ENCODE measurements at places on chromosomes 1 and 21. TPM values are rescaled to one million over a fixed set of nuclear protein-coding genes. Genes with fewer than 3 reads are reported as not detected.

The SLC6A9 gene
- total RNA-seq, result 10.4 TPM

The PTPRU gene
- total RNA-seq, result 6.8 TPM

The NBPF20 gene
- total RNA-seq, result 3.0 TPM

The RIMS3 gene
- total RNA-seq, result 0.05 TPM

The LAPTM5 gene
- 0.59 TPM for total RNA-seq

The COL16A1 gene
- total RNA-seq, result 77.6 TPM

The ELAPOR1 gene
- 0.89 TPM for total RNA-seq

The WNT2B gene
- total RNA-seq, result 3.4 TPM

GRCh38 chr21:39215078-39215477 is 31.8 kb upstream of the PSMG1 start:
- DNase-seq, result no peak

DNA sequence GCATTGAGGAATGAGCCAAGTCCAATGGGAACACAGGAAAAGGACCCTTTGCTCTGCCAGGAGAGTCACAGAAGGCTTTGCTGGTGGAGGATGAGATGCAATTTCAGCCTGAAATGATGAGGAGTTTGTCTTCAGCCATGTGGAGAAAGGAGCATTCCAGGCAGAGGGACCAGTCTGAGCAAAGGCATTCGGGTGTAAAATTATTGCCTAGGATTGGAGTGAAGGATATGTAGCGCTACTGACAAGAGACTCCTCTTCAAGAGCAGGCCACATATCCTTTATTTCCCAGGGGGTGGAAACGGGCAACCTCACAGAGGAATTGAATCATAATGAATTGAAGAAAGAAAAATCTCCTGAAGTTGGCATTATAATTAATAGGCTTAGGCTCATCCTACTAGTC is 1.1 kb upstream of the CSF1 start:
- no peak for DNase-seq

GRCh38 chr21:21813289-21813688 is 815.1 kb downstream of the NCAM2 start:
- DNase-seq, result no peak

GRCh38 chr1:12595757-12596006 is 22.3 kb downstream of the DHRS3 start:
- DNase-seq, result no peak

DNA sequence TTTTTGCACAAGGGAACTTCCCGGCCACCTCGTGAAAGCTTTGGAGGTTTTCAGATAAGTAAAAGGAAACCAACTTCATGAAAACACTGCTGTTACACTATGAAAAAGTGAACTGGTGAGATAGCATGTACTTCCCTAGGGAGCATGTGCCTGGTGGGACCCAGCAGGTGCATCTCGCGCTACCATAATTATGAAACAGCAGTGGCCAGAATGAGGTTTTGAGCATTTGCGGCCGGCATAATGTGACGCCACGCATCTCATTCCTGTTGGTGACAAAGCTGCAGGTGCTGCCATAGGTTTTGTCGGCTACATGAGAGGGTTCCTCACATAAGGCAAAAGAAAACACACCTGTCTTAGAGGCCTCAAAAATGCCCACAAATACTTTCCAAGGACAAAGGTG is 1.7 kb downstream of the KRTAP10-3 start:
- DNase-seq, result no peak

- DNase-seq, result no peak
Observed at GRCh38 chr1:107524301-107524700, 383.5 kb downstream of the NTNG1 start.

- no peak for DNase-seq
Observed at GRCh38 chr1:198132060-198132781, 24.6 kb upstream of the NEK7 start.

DNA sequence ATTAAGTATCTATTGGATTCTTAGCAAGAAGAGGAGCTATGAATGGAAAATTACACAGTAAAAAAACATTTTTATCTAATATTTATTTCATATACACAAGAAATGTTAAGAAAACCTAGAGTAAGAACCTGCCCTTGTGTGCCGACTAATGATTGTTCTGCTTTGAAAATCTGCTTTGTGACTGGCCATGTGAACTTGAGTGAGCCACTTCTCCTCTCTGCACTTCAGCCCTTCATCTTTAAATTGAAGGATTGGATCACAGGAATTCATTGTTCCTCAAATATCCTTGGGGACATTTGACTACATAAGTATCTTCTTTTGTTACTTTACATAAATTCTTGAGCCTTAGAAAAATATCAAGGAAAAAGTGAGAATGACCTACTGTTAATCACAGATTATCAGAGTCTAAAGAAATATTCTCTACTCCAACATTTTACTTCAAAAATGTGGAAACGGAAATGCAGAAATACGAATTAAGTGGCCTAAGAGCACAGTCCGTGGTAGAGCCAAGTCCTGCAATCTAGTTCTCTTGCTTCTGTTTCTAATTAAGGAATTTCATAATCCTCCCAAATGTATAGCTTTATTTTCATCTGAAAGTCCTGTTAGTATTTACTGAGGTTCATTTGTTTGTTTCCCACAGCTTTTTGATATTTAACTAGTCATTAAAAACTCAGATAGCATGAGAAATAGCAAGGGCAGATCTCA is 46.3 kb upstream of the SAMSN1 start:
- DNase-seq, result no peak

- DNase-seq, result no peak
Observed at GRCh38 chr1:229781453-229781852, 155.4 kb downstream of the URB2 start.

DNA sequence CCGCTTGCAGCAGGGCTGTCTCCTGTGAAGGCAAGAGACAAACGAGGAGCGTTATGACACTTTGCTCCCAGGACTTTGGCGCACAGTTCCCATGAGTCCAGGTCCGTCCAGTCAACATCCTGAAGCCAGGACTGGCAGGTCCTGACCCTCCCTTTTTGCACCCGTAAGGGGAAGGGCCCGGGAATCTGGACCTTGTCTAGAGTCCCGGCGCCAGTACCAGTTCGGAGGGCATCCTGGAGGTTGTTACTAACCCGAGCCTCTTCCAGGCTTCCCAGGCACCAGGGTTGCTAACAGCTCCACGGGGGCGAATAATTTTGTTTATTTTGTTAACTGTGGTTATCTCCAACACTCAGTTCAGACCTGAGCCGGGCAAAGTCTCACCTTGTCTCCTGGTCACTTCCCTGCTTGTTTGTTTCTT is 682 bp upstream of the RWDD3 start:
- peak; percentile 10 for DNase-seq

DNA sequence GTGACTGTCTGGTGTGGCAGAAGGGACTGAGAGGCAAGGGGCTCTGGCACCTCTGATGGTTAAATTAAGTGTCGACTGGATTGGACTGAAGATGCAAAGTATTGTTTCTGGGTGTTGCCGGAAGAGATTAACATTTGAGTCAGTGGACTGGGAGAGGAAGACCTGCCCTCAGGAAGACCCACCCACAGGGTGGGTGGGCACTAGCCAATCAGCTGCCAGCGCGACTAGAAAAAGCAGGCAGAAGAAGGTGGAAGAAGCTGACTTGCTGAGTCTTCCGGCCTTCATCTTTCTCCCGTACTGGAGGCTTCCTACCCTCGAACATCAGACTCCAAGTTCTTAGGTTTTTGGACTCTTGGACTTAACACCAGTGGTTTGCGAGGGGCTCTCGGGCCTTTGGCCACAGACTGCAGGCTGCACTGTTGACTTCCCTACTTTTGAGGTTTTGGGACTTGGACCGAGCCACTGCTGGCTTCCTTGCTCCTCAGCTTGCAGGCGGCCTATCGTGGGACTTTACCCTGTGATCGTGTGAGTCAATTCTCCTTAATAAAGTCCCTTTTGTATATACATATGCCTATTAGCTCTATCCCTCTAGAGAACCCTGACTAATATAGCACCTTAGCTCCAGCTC is 79.6 kb downstream of the KAZN start:
- DNase-seq, result no peak

DNA sequence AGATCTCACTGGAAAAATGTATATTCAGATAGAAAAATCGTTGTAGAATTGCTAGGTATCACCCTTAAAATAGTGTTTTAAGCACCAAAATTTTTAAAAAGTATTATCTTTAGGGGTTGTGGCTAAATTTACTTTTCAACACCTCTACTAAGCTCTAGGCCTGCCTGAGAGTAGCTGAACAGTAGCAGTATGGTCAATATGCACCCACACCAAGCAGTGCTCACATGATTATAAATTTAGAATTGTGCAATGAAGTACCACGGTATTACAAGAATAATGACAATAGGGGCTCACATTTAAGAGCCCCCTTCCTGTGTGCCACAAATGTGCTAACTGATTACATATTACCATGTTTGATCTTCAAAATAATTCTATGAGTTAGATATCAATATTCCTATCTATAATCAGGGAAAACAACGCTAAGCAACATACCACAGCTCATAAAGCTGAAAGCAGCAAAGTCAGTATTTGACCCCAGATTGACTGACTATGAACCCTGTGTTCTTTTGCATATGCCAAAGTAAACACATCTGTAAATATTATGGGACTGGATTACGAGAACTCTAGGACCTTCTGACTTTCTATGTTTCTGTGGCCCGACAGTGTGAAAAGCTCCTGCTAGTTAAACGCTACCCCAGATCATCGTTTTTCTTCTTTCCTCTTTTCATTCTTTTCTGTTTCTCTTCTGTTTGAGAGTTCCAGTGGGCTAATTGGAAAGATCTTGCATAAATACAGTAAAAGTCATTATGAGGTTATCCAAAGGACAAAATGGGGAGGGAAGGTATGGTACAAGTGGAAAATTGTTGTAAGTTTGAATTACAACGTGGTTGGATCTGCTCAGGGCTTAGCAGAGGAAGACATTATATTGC is 201.1 kb upstream of the C1orf87 start:
- DNase-seq, result no peak

- no peak for DNase-seq
Observed at GRCh38 chr1:234400773-234401172, 27.5 kb downstream of the COA6 start.

- DNase-seq, result no peak
Observed at GRCh38 chr21:43269440-43269839, 100.6 kb downstream of the CRYAA start.

DNA sequence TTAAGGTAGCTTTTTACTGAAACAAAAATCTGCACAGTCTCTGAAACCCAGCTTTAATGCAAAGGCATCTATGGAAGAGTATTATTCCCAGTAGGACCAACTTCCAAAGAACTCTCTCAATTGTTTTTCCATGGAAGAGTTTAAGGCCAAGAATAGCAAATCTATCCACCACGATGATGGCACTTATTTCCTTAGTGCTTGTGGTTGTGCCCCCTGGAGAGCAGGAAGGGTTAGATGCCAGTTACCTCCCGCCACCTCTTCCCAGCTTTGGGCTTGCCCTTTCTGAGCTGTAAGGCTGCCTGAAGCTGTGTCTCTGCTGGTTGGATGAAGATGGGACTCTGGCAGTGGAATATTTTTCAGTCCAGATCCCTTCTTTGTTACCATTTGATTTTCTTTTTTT is 4.8 kb upstream of the ATP1A1 start:
- no peak for DNase-seq

DNA sequence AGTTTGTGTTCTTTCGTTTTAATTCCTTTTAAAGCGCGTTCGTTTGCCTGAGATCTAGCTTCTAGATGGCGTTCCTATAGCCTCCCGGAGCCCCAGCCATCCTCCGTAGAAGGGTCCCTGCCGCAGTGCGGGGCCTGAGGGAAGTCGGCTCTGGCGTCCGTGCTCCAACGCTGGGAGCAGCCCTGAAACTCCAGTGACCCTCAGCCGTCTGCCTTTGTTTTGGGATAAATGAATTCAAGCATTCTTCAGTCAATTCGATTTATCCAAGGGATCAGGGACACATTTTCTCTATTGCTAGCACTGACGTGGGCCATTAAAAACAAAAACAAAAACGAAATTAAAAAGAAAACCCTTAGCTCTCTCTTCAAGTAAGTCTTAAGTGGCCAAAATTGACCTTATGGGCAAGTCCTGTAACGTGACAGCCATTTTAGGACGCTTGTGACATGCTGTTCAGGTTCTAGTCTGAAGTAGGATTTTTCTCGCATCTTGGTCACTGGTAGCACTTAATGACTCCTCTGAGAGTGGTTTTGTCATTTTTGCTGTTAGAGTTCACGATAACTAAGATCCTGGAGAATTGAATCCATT is 742 bp upstream of the HSPA13 start:
- peak; percentile 8 for DNase-seq

GRCh38 chr1:245463392-245464165 is 308.8 kb downstream of the KIF26B start:
- DNase-seq, result no peak

DNA sequence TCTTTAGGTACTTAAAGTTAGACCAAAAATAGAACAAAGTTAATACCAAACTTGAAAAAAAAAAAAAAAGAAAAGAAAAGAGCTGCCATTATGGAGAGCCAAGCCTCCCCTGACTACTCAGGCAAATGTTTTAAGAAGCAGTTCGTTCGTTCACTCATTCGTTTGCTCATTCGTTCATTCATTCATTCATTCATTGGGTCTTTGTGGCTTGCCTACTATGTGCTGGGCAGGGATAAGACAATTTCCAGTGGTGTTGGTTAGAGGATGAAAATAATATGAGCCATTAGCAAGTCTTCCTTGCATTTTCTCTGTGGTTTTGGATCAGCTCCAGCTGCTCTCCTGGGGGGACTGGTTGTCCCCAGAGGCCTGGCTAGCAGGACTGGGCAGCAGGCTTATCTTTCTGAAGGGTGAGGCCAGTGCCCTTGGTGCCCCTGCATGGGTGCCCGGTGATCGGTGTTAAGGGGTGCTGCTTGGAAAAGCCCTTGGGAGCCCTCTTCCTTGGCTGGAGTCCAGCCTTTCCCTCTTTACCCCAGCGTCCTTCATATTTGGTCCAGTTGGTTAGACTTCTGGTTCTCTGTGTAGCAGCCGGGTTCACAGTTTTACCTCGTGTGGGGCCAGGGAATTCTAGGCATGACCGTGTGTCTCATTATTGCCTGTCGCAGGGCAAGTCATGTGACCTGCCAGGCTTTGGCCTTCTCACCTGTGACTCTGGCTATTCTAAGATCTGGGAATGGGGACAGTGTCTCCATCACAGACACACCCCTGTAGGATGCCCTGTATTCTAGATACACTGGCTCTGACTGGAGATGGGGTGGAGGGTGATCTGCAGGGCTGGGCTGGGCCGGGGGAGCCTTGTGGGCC is 32.8 kb downstream of the LHX4 start:
- no peak for DNase-seq

GRCh38 chr1:167442142-167442848 is 76.0 kb downstream of the CD247 start:
- DNase-seq, result peak; percentile 62
